CD4-positive, CD25-positive, alpha-beta regulatory T cell (primary cell): ENCODE measurements at places on chromosomes 16 and 17. TPM values are rescaled to one million over a fixed set of nuclear protein-coding genes. Genes with fewer than 3 reads are reported as not detected.

- no peak overlapping the region for H3K27ac ChIP-seq
- H3K27me3 ChIP-seq, result no peaks in the 10 kb centered on the region
- H3K4me3 ChIP-seq, result no peak overlapping the region
- H3K36me3 ChIP-seq, result peaks cover 59% of the 10 kb centered on the region
Measured at GRCh38 chr17:37546302-37546701, 56.6 kb downstream of the DUSP14 start.

DNA sequence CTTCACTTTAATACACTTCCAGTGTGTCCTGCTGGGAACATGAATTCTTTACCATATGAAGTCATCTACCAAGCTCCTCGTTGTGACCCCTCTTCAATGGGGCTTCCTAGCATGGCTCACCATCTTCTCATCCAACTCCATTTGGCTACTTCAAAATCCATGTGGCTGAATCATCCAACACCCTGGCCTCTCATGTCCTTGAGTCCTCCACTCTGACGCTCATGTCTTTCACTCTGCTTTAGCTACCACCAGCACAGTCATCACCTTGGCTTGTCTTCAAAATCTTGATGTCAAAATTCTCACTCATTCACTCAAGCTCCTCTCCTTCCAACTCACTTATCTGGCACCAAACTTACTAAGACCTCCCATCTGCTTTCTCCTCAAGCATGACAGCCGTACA lies 35.8 kb downstream of the AMFR start:
- no peaks in the 10 kb centered on the region for H3K4me1 ChIP-seq
- no peak for DNase-seq
- H3K27ac ChIP-seq, result no peak overlapping the region
- H3K36me3 ChIP-seq, result peaks cover 58% of the 10 kb centered on the region
- H3K4me3 ChIP-seq, result no peak overlapping the region

DNA sequence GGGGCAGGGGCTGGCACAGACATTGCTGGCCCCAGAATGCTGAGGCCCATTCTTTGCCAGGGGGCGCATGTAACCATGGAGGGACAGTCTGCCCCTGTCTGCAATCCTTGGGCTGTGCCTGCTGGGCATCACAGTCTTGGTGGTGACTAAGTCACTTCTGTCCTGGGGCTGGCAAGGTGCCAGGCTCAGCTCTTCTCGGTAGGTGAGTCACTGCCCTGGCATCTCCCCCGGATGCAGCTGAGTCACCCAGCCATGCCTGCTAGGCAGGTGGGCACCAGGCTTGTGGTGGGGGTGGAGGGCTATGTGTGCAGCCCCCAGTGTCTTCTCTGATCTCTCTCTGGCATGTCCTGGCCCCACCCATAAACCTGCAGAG lies 5.6 kb downstream of the RARA start:
- peak; percentile 50 for DNase-seq
- no peaks in the 10 kb centered on the region for H3K36me3 ChIP-seq
- H3K4me3 ChIP-seq, result no peak overlapping the region
- peak overlapping the region; percentile 5 for H3K27ac ChIP-seq

DNA sequence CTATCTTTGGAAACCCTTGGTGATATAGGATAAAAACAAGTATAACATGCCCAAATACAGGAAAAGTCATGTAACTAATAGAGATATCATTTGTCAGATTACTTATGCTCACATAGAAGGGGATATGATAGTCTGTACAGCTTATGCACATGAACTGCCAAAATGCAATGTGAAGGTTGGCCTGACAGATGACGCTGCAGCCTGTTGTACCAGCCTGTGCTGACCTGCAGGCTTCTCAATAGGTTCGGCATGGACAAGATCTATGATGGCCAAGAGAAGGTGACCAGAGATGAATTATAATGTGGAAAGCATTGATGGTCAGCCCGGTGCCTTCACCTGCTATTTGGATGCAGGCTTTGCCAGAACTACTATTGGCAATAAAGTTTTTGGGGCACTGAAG lies 12.7 kb downstream of the WFIKKN2 start:
- no peak overlapping the region for H3K4me3 ChIP-seq
- H3K27me3 ChIP-seq, result no peaks in the 10 kb centered on the region
- H3K36me3 ChIP-seq, result no peaks in the 10 kb centered on the region
- DNase-seq, result no peak

DNA sequence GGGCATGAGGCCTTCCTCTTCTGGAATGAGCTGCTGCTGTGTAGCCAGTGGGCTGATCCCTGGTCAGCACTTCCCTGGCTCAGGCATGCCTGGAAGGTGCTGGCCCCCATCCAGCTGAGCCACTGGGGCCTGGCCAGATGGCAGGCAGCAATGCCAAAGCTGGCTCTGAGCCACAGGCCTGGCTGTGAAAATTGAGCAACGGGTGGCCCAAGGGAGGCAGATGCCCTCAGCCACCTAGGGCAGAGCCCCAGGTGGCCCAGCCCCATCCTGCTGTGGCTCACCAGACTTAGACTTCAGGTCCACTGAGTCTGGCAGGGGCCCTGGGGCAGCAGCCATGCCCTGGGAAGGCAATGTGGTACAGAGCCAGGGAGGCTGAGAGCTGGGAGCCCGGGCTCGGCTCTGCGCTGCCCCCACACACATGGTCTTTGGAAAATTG lies 8.5 kb upstream of the CRHR1 start:
- no peaks in the 10 kb centered on the region for H3K36me3 ChIP-seq
- no peak overlapping the region for H3K4me3 ChIP-seq
- no peak overlapping the region for H3K27ac ChIP-seq
- H3K4me1 ChIP-seq, result no peaks in the 10 kb centered on the region

GRCh38 chr16:50303605-50304466 lies 37.5 kb downstream of the ADCY7 start:
- no peaks in the 10 kb centered on the region for H3K4me1 ChIP-seq
- no peak overlapping the region for H3K27ac ChIP-seq
- H3K27me3 ChIP-seq, result no peaks in the 10 kb centered on the region
- H3K4me3 ChIP-seq, result no peak overlapping the region
- no peak for DNase-seq

The BICDL2 gene
- polyA plus RNA-seq, result not detected

The AGRP gene
- polyA plus RNA-seq, result not detected

The ASPA gene
- not detected for polyA plus RNA-seq

The CDRT15 gene
- polyA plus RNA-seq, result not detected

The TMEM238L gene
- not detected for polyA plus RNA-seq

The GSG1L gene
- polyA plus RNA-seq, result not detected
